ENCODE measurements at places on chromosomes 7 and 10.

DNA sequence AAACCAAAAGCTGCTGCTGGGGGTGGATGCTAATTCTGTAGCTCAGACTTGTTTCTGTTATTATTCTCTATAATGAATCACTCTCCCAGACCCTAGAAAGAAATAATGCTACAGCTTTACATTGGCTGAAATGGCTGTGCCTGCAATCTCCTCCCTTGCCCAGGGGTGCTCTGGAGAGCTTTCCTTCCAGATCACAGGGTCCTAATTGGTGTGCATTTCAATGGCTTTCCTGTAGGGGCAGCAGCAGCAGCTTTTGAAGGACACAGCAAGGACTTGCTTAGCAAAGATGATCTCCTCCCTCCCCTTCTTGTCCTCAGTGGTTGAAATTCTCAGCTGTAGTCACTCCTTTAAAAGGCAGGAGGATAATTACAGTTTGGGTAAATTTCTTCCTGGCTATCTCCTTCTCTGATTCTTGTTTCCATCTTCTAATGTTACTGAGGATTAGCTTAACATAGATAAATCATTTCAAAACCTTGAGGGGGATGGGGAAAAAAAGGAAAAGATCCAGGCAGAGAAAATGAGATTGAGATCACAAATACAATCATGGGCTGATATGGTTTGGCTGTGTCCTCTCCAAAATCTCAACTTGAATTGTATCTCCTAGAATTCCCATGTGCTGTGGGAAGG is 120.2 kb upstream of the CTTNBP2 start:
- no peaks in the 10 kb centered on the region for H3K27me3 ChIP-seq
- H3K4me3 ChIP-seq, result no peak overlapping the region
- DNase-seq, result peak; percentile 63
- H3K4me1 ChIP-seq, result no peaks in the 10 kb centered on the region
- H3K36me3 ChIP-seq, result no peaks in the 10 kb centered on the region
- no peak overlapping the region for H3K27ac ChIP-seq

DNA sequence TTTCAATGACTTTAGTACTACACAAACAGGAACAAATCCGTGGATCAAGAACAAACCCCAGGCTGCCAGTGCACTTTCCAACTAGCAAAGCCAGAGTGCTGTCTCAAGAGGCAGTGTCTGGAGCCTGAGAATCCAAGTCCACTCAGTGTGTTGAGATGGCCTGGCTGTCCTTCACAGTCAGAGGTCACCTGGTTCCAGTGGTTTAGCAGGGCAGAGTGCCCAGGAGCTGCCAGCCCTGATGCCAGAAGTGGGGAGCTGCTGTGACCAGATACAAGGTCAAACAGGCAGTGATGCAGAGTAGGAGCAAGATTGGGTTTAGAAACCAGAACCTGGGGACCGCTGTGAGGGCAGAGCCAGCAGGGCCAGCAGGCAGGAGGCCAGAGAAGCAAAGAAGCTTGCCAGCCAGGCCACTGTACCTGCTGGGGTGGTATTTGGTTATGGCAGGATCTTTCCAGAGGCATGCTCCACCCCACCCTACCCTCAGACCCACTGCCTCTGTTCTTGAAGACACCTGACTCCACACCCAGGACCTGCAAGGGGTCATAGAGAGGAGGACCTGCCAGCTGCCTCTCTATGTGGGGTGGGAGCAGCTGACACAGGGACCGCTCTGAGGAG is 35.6 kb upstream of the C10orf90 start:
- no peak overlapping the region for H3K27ac ChIP-seq
- peaks cover 3% of the 10 kb centered on the region for H3K27me3 ChIP-seq
- H3K4me3 ChIP-seq, result no peak overlapping the region
- H3K4me1 ChIP-seq, result no peaks in the 10 kb centered on the region
- no peaks in the 10 kb centered on the region for H3K36me3 ChIP-seq
- no peak for DNase-seq

DNA sequence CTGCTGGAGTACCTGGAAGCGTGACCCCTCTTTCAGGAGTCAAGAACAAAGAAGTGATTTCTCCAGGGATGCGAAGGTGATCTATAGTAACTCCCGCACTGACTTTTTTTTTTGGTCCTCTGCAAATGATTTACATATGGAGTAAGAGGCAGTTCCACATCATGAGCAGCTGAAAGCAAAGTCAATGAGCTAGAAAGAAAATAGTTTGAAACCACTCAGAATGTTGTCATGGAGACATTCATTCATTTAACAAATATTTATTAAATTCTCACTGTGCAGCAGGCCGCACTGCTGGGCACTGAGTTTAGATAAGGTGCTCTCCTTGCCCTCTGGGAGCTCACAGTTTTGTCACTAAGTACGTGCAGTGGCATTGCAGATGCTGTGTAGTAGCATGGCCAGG is 206.7 kb downstream of the CAMK1D start:
- no peak overlapping the region for H3K27ac ChIP-seq
- H3K4me3 ChIP-seq, result no peak overlapping the region
- DNase-seq, result no peak
- H3K27me3 ChIP-seq, result no peaks in the 10 kb centered on the region

GRCh38 chr10:21978191-21978862 is 25.2 kb downstream of the DNAJC1 start:
- no peak overlapping the region for H3K27ac ChIP-seq
- no peak overlapping the region for H3K4me3 ChIP-seq
- no peaks in the 10 kb centered on the region for H3K36me3 ChIP-seq
- H3K27me3 ChIP-seq, result no peaks in the 10 kb centered on the region
- H3K4me1 ChIP-seq, result peaks cover 8% of the 10 kb centered on the region

- H3K27ac ChIP-seq, result no peak overlapping the region
- peaks cover 14% of the 10 kb centered on the region for H3K27me3 ChIP-seq
- H3K4me3 ChIP-seq, result no peak overlapping the region
- peaks cover 9% of the 10 kb centered on the region for H3K4me1 ChIP-seq
- no peak for DNase-seq
These were observed 6.7 kb downstream of the CHST3 start for GRCh38 chr10:71970869-71971268.

DNA sequence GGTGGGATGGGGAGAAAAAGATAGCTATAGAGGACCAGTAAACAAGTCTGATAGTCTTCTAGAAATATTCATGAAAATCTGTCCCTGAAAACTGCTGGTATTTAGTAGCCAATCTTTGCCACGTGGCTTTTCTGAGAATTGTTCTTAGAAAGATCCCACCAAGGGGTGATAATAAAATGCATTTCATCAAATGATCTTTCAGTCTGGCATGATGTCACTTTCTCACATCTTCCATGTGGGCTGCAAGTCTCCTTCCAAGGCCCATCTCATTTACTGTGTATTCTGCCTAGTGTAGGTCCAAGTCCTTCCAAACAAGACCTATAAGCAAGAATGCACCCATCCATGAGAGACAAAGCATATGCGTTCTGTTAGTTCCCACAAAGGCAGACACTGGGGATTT is 226.0 kb downstream of the CHCHD3 start:
- no peak for DNase-seq
- no peaks in the 10 kb centered on the region for H3K36me3 ChIP-seq
- H3K4me3 ChIP-seq, result no peak overlapping the region
- peaks cover 3% of the 10 kb centered on the region for H3K4me1 ChIP-seq

GRCh38 chr10:30500963-30501504 is 67.0 kb downstream of the MAP3K8 start:
- no peaks in the 10 kb centered on the region for H3K27me3 ChIP-seq
- H3K27ac ChIP-seq, result no peak overlapping the region
- no peaks in the 10 kb centered on the region for H3K4me1 ChIP-seq
- no peaks in the 10 kb centered on the region for H3K36me3 ChIP-seq

Measured in glutamatergic neuron (in vitro differentiated cells).